ENCODE measurements at places on chromosomes 5 and 9. TPM values are rescaled to one million over a fixed set of nuclear protein-coding genes. Genes with fewer than 3 reads are reported as not detected.

The FGF18 gene
- total RNA-seq = not detected

The NINJ1 gene
- 53.3 TPM for total RNA-seq

The RMRP gene
- 13,056 TPM for total RNA-seq

- DNase-seq = no peak
Measured at GRCh38 chr5:640461-641330, 28.6 kb downstream of the CEP72 start.

DNA sequence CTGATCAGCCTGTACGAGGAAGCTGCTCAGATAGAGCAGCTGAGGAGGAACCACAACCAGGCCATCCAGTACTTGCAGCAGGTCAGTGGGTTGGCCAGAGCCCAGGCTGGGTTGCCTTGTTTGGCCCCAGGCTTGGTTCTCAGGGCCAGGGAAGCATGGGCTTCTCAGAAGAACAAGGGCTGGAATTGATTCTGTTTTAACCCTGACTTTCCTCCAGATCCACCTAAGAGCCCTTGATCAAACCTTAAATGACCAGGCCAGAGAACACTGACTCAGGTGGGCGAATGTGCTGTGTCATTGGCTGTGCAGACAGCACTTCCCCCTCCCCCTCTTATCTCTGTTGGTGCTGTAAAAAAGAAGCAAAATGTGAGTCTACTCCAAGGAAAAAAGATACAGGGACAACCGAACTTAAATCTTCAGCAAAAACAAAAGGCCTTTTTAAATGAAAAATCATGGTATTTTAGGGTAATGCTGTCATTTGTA lies 28.1 kb downstream of the TTC23L start:
- DNase-seq = no peak

- DNase-seq = no peak
Measured at GRCh38 chr9:33878691-33879366, 61.9 kb downstream of the UBE2R2 start.

DNA sequence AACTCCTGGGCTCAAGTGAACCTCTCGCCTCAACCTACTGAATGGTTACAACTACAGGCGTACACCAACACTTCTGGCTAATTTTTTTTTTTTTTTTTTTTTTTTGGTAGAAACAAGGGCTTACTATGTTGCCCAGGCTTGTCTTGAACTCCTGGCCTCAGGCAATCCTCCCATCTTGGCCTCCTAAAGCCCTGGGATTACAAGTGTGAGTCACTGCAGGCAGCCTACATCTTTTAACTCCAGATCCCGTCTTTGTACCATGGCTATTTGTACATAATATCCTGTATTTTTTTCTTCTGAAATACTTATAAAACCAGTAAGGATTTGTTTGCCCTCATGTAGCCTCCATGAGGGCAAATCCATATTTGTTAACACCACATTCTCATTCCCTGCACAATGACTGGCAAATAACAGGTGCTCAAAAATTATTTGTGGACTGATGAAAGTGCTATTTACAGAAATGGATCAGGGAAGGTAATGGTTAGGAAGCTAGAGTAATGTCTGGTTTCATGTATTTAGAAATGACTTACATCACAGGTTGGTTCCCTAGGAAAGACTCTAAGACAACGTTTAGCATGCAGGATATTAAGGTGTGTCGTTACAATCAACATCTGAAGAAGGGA lies 51.9 kb upstream of the POU5F2 start:
- no peak for DNase-seq

DNA sequence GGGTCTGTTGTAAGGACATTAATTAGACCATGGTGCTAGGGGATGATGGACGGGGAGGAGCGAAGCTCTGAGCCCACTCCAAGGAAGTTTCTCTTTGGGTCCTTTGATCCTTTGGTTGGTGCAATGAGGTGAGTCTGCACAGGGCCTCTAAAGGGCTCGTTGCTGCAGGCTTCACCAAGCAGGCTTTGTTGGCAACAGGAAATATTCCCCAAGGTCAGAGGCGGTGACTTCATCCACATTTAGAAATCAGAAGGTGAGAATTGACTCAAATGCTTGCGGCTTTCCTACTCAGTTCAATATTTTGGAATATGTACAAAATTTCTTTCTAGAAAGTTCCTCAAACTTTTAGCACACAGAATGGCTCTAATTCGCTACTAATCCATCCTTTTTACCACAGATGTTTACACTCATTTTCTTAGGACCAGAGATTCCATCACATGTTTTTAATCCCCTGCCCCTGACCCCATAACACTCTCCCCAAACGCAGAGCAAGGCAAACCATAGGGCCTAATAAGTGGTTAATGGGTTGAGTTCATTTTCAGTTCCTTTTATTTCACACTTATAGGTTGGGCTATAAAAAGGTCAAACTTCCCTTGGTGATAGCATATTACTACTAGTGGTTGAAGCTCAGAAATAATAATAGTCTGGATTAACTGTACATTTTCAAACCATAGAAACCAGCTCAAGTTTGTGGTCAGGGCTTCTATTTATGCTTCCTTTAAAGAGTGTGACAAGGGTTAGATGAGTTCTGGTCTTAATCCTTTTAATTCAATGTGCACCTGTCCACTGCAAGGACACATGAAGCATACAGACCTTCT lies 37.3 kb upstream of the TMEM252 start:
- no peak for DNase-seq

- no peak for DNase-seq
Measured at GRCh38 chr9:95788021-95788420, 87.5 kb upstream of the ERCC6L2 start.

DNA sequence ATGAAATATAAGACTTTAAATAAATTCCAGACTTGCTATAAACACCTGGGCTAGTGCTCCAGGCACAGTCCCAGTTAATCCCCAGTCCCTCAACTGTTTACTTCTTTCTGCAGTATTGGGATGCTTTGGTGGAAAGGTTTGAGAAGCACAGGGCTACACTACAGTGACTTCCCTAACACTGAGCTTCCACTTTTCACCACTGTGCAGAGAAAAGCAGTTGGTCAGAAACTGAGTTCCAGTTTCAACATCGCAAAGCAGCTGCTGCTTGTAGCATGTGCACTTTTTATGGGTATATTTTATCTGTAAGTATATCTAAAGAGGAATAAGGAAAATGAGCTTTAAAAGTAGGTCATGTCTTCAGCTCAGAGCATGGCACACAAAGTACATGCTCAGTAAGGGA lies 339.7 kb downstream of the NTRK2 start:
- DNase-seq = no peak

GRCh38 chr9:127773272-127773671 lies 5.2 kb downstream of the SH2D3C start:
- no peak for DNase-seq

DNA sequence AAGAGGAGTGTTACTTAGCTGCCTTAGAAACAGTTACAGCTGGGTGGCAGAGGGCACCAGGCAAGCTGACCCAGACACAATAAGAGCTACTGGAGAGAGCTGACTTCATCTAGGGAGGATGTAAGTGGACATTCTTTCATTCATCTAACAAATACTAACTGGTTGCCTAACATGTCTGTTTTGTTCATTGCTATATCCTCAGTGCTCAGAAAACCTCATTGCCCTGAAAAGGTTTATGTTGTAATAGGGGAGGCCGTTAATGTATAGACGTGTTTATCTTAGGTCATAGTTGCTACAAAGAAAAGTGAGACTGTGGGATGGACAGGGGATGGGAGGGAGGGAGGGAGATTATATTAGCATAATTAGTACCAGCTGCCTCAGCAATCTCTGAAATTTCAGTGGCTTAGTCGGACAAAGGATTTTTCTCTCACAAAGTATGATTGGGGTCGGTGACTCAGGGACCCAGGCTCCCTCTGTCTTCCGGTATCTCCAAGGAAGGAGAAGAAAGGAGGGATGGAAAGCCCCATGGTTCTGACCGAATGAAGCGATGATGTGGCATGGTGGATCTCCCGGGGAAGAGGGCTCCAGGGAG lies 2.6 kb upstream of the SNX18 start:
- DNase-seq = no peak

Measured in left lobe of liver (tissue), 2 donors.